ENCODE measurements at places on chromosomes 2 and 18.

DNA sequence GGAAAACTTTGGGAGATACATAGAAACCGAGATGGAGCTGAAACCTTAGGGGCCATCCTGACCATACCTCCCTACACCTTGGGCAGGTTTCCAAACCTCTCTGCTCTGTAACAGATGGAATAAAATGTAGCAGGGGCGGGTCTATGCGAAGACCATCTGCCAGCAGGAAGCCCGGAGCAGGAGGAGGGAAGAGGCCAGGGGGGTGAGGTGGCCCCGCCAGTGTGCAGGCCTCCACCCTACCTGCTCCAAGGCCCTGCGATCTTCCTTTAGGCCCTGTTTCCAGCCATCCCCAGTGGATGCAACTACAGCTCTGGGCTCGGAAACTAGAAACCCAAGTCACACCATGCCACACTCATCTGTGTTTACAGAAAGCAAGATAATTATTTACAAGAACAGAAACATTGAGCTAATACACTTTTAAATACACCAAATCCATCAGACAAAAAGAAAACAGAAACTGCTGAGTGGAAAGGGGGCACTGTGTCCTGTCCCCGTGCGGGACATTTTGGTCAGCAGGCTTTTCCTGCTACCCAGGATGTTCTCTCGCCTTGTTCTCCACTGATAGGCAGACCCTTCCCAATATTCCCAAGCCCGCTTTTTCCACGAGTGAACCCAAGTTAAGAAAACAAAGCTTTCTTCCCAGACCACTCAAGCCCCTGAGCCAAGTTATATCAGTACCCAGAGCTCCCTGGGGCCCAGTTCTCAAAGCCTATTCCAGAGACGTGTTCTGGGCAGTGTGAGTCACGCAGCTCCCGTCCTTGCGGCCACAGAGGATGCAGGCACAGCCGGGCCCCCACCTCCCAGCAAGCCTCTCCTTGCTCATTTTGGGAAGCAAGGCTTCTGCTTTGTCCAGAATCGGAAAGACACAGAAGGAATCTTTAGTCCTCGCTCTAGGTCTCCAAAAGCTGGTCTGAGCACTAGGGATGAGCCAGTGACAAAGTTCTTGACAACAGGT is 17.3 kb downstream of the CIB4 start:
- no peak for DNase-seq

DNA sequence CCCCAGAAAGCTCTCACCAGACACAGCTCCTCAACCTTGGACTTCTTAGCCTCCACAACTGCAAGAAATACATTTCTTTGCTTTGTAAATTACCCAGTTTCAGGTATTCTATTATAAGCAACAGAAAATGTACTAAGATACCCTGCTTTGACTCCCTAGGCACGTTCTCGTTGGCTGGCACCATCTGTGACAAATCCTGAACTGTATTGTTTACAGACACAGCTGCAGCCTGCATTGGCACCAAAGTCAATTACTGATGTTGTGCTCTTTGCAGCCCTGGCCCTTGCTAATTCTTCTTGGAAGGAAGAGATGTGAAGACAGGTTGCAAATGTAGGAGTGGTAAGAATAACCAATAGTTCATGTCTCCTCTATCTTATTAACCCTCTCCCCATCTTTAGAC is 72.7 kb upstream of the FAM136A start:
- DNase-seq = no peak

- DNase-seq = no peak
Measured at GRCh38 chr2:3177891-3178577, 199.6 kb downstream of the EIPR1 start.

GRCh38 chr2:25165992-25166875 is 2.1 kb downstream of the POMC start:
- DNase-seq = peak; percentile 38

GRCh38 chr18:66346833-66347588 is 256.9 kb downstream of the CDH19 start:
- no peak for DNase-seq

DNA sequence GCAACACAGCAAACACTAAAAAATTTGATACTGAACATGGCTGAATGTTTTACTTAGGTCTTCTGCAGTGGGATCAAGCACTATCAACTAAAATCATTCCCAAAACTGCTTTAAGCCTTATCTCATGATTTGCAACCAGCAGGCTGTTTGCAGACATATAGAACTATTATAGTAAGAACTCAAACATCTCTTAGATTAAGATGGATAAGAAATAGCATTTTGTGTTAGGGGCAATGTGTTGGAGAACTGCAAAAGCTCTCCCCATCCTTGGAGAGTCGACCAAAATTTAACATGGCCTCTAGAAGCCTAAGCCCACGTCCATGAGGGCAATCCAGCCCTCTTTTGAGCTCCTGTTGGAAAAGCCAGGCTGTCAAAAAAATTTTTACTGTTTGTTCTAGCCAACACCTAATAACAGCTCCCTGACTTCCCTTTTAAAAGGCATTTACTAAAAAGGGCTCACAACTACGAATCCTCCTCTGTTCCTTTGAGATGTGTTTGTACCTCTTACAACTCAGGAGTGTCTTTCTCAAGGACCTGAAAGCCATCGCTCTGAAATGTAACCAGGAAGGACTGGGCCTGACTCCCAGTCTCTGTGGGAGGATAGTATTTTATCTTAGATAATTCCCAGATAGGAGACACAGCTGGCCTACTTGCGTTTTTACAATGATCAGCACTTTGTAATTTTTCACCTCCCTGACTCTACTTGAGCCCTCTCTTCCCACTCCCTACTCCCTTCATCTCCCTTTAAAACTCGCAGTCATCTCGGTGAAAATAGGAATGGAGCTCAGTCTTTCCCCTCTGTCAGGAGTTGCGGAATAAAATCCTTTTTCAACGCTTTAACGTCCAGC is 1.4 kb downstream of the KRCC1 start:
- DNase-seq = no peak

DNA sequence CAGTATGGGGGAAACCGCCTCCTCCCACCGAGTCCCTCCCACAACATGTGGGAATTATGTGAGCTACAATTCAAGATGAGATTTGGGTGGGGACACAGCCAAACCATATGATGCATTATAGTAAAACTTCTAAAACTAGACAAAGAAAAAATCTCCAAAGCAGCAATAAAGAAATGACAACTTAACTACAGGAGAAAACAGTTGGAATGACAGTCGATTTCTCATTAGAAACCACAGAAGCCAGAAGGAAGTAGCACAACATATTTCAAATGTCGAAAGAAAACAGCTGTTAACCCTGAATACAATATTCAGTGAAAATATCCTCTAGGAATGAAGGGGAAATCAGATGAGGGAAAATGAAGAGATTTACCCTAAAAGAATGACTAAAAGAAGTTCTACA is 53.5 kb upstream of the TCF4 start:
- no peak for DNase-seq

DNA sequence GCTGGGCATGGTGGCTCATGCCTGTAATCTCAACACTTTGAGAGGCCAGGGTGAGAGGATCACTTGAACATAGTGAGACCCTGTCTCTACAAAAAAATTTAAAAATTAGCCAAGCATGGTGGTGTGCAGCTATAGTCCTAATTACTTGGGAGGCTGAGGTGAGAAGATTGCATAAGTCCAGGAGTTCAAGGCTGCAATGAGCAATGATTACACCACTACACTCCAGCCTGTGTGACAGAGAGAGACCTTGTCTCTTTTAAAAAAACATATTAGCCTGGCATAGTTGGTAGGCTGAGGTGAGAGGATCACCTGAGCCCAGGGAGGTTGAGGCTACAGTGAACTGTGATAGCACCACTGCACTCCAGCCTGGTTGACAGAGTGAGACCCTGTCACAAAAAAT is 13.7 kb downstream of the TRAPPC8 start:
- DNase-seq = no peak

- no peak for DNase-seq
Measured at GRCh38 chr2:147714582-147714981, 130.2 kb upstream of the ACVR2A start.

DNA sequence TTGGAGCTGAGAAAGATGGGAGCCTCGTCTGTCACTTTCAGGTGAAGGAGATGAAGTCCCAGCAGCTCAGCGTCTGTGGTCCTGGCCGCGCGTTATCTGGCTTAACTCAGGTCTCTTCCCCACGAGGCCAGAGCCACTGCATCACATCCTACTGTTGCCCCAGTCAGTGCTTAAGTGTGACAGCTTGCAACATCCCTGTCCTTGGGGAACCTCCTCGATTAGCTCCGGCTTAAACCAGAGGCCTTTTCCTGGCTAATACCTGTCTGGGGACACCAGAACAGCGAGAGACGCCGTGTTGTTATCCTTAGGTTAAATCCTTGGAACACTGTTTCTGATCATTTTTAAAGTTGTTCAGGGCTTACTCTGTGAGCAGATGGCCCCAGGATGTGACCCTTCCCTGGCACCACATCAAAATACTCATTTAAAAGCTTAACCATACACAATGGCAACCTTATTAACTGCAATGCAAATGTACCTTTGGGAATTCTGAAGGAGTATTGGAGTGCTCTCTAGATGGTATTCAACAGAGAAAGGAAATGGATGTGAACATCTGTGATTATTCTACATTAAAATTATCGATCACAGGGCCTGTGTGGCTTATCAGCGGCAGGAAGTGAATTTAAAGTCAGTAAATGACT is 61.2 kb upstream of the SPP2 start:
- no peak for DNase-seq

DNA sequence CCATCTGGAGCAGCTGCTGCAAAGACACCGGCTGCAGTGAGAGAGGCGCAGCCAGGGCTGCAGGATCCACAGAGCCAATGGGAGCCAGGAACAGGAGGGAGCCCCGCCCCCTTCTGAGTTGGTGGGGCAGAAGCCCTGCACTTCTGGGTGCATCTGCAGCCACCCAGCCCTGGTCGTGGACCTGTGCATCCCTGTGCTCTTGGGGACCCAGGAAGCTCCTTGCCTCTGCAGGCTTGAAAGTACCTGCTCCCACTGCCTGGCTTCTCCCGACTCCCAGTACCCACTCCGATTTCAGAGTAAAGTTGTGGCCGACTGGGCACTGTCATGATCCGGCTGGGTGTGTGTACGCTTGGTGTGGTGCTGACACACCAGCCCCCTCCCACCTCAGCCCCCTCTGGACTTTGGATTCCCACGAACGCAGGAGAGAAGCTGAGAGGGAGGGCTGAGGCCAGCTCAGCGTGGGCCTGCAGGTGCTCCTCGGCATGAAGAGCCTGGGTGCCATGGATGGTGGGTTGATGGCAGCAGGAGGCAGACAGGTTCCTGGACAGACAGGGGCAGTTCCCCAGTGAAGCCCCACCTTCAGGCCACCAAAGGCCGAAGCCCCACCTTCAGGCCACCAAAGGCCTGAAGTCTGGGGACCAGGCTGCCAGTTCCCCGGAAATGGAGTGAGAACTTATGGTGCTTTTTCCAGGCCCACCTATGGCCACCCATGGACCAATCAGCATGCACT is 34.9 kb downstream of the LRRTM4 start:
- no peak for DNase-seq

DNA sequence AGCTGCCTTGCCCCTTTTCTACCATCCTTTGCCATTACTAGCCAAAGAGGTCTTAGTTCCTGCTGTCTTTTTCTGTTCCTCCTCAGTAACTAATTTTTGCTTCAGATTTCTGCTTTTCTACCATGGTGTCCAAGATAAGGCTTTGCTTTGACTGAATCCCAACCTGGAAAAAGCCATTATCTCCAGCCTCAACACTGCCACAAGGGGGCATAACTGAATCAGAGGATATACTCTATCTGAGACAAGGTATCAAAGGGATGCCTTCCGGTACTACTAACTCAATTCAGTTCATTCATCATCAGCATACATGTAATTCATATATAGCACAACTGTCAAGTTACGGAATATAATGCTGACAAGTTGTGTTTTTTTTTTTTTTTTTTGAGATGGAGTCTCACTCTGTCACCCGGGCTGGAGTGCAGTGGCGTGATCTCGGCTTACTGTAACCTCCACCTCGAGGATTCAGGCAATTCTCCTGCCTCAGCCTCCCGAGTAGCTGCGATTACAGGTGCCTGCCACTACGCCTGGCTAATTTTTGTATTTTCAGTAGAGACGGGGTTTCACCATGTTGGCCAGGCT is 11.4 kb downstream of the OSGEPL1 start:
- DNase-seq = peak; percentile 27

GRCh38 chr18:46756559-46757201 is at the start of gene ST8SIA5:
Gene ST8SIA5, minus strand, starts transcription at chr18:46757053. Its CDS starts 545 bp downstream, at chr18:46756508.
- DNase-seq = no peak

- DNase-seq = no peak
Measured at GRCh38 chr2:17626986-17627385, 86.5 kb downstream of the VSNL1 start.

GRCh38 chr2:100321866-100322820 is at the start of gene LONRF2:
Gene LONRF2, minus strand, starts transcription at chr2:100322501. Its CDS starts 408 bp downstream, at chr2:100322093.
- DNase-seq = no peak
